ENCODE measurements at places on chromosomes 12 and 14. TPM values are rescaled to one million over a fixed set of nuclear protein-coding genes. Genes with fewer than 3 reads are reported as not detected.

Gene BEST3
- polyA plus RNA-seq = not detected

Gene GLT8D2
- polyA plus RNA-seq = 0.43 TPM

Gene SCAF11
- polyA plus RNA-seq = 102 TPM

Gene GLI1
- polyA plus RNA-seq = 0.27 TPM

Gene SRRM4
- polyA plus RNA-seq = not detected

Gene TMEM117
- 7.4 TPM for polyA plus RNA-seq

Gene CIDEB
- polyA plus RNA-seq = 2.8 TPM

Gene TRPV4
- not detected for polyA plus RNA-seq

Gene PTGDR
- not detected for polyA plus RNA-seq

Gene ADGRD1
- 1.9 TPM for polyA plus RNA-seq

Gene NOS1
- polyA plus RNA-seq = not detected

Gene IL22
- not detected for polyA plus RNA-seq

Gene CEP170B
- not detected for polyA plus RNA-seq

All from GM12878 (cell line).